ENCODE measurements at places on chromosomes 1 and 21. TPM values are rescaled to one million over a fixed set of nuclear protein-coding genes. Genes with fewer than 3 reads are reported as not detected.
A peak's percentile ranks its signal among the peaks of the same experiment; 100 is the strongest.

- no peak for DNase-seq
Observed at GRCh38 chr1:83705091-83705490, 293.8 kb downstream of the TTLL7 start.

GRCh38 chr1:29341936-29342335, 105.6 kb downstream of the PTPRU start:
- DNase-seq, result no peak

GRCh38 chr1:20187103-20187812, 940 bp upstream of the PLA2G2C start:
- DNase-seq, result no peak

DNA sequence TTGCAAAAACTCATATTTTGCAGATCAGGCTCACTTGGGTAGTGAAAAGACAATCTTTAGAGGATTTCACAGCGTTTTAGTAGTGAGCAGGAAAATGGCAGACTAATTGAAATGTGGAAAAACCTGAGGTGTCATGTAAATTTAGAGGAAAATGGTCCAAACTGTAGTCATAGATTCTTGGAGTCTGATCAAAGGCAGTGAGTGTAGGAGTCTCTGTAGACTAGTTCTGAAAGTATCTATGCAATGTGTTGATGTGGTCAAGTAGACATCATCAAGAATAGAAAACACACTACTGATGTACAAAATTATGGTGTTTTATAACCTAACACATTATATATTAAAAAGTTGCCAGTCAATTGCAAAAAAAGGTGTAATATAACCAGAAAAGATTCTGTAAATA, 143.2 kb upstream of the C1orf105 start:
- DNase-seq, result no peak

DNA sequence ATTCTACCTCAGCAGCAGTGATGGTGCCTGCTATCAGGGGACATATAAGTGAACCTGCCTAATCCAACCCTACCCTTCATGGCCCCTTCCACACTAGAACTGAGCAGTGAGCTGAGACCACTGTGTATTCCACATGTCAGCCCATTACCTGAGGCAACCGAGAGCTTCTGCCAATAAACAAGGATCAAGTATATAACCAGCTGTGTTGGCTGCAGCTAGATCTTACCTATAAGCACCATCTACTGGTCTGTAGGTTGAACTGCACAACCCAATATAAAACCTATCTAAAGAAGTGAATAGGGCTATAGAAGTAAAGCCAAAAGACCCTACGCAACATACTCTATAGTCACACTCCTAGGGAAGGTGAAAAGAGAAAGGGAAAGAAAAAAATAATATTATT, 376.9 kb downstream of the HHIPL2 start:
- DNase-seq, result no peak

- no peak for DNase-seq
Observed at GRCh38 chr1:247111259-247111699, 7.1 kb upstream of the ZNF669 start.

- DNase-seq, result no peak
Observed at GRCh38 chr1:221829327-221830015, 87.6 kb upstream of the DUSP10 start.

DNA sequence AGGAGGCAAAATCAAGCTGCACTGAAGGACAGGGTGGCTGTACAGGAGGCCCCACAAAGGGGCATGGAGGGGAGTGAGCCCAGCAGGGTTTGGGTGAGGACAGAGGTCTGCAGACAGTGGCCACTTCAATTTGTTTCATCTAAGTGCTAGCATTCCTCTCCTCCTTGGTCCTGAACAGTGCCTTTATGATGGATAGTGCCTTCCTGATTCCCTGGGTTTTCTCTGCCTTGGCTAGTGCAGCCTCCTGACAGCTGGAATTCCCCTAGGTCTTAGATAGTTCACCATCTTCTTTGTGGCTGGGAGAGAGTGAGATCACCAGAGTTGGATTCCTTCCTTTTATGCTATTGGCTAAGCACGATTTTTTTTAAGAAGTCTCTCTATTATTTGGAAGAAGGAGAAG, 3.8 kb upstream of the HPCAL4 start:
- DNase-seq, result no peak

DNA sequence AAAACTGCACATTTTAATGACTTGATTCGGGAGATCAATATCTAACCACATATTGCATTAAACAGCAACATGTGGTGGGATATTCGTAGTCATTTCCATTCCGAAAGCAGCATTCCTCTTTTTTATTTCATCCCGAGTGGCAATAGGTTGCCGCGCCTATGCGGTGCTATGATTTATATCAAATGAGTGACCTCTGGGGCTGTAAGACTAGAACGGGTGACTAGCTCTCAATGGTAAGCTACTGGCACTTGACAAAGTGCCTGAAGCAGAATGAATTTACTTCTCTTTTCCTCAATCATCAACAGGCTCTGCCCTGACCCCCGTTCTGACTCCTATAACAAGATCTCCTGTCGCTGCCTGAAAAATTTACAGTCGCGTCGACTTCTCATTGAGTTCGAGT, 162.3 kb downstream of the ZNF281 start:
- DNase-seq, result no peak

- no peak for DNase-seq
Observed at GRCh38 chr21:32803651-32804050, 32.1 kb upstream of the PAXBP1 start.

GRCh38 chr1:201566933-201567801, 28.2 kb downstream of the NAV1 start:
- DNase-seq, result no peak

DNA sequence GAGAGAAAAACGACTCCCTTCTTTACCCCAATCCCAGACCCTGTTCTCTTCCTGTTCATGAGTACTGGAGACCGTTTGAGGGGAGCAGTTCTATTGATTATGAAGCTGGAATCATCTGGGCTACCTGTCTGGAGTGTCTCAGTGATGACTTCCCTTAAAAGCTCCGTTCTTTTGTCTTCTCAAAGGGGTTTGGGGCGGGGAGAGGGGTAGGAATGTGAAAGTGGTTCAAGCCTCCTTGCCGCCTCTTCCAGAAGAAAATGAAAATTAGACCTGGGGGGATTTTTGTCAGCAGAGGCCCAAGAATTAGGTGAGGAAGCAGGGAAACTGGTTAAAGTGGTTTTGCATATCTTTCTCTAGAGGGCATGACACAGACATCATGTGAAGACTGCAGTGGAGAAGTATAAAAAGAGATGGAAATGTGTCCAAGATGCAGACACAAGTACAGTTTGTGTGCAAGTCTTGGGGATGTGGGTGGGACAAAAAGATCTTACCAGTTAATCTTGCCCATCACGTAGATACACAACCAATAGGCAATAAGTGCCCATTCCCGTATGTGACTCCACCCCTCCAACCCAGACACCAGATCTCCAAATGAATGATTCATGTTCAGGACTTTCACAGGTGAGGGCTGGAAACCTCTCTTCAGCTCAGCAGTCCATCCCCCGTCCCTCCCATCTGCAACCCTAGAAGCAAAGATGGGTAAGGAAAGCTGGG, 470 bp upstream of the MTMR11 start:
- no peak for DNase-seq

GRCh38 chr1:41547336-41547735, 62.9 kb upstream of the EDN2 start:
- DNase-seq, result peak; percentile 58

DNA sequence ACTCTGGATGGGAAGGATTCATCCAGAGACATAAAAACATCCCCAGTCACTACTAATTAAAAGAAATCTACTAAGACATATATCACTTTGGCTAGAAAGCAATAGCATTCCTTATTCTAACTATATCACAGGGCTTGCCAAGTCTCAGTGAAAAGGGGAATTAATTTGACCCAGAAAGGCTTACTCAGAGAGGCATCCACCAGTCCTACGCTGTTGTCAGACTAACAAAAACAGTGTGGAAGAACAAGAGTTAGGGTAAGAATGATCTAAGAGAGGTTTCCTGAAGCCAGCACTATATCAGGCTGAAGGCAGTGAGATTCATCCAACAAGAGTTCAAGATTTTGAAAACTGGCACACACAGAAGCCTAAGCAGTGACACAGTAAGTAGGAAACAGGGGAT, 126.1 kb downstream of the GDAP2 start:
- DNase-seq, result no peak

DNA sequence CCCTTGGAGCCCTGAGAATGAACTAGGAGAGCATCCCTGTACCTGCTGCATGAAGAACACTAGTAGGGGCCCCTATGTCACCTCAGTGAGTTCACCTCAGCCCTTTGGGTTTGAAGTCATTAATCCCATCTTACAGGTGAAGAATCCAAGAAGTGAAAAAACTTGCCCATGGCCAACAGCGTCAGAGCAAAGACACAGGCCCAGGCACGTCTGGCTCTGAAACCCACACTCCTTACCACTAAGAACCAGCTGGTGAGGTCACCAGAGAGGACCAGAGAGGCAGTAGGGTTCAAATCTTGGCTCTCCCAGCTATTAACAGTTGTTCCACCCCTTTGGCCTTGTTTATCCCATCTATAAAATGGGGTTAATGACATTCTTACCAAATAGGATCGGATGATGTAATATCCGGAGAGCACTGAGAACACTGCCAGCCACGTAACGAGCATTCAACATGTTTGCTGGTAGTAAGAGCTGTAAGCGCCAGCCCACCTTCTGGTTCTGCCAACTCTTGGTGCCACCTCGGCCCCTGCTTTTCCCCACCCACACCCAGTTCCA, 8.8 kb downstream of the MATN1 start:
- DNase-seq, result no peak

DNA sequence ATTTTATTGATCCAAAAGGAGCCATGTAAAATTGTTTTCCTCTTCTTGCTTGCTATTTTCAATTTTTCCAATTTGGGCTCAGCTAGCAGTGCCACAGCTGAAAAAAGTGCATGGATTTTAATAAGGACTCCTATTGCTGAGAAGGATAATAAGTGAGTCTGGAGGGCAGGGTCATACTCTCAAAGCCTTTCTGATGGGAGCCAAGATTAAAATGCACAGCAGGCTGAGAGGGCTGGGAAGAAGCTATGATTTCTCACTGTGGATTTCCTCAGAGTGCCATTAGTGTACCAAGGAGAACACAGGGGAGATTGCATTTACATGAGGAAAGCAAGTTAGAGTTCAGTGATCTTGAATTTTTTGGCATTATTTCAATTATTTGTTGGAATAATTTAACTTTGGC, 261.3 kb downstream of the ST6GALNAC3 start:
- no peak for DNase-seq

DNA sequence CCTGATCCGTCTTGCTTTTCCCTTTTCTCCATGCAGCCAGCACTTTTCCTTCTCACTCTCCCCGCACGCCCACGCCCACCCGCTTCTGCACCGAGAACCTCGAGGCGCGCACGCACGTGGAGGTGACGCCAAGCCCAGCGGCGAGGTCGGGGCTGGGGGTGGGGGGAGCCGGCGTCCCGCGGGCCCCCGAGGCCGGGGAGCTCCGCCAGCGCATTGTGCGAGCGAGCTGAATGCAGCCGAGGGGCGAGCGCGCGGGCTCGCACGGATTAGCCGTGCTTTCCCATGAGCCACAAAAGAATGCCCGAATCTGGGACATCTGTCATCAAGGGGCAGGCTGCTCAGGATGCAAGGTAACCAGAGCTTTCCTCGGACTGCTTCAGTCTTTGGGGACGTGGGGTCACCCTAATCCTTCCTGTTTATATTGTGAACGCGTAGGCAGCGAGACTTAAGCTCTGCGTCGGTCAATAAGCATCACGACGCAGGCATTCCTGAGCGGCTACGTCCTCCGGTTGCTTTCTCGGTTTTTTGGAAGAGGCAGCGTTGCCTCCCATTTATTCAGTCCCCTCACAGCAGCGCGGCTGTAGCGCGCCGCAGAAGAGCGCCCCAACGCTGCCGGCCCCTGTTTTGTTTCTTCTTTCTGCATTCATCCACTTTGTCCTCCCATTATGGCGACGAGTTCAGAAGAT, 67.3 kb upstream of the AKT3 start:
- peak; percentile 68 for DNase-seq

DNA sequence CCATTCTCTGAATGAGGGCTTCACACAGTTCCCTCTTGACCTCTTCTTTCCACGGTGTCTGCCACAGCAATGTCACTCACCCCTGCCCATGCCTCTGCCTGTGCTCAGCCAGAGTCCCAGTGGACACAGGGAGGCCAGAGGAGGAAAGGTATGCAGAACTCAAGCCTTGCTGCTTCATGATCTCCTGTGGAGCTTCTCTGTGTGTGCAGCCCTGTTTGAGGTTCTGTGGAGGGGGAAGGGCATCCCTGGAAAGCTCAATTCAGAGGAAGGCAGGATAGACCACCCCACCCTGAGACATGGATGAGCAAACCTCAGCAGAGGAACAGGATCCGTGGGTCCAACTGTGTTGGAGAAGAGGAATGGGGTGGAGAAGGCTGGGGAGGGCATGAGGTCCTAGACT, 2.0 kb downstream of the HCN3 start:
- DNase-seq, result no peak

GRCh38 chr1:113859478-113860175, 11.9 kb downstream of the PTPN22 start:
- no peak for DNase-seq

DNA sequence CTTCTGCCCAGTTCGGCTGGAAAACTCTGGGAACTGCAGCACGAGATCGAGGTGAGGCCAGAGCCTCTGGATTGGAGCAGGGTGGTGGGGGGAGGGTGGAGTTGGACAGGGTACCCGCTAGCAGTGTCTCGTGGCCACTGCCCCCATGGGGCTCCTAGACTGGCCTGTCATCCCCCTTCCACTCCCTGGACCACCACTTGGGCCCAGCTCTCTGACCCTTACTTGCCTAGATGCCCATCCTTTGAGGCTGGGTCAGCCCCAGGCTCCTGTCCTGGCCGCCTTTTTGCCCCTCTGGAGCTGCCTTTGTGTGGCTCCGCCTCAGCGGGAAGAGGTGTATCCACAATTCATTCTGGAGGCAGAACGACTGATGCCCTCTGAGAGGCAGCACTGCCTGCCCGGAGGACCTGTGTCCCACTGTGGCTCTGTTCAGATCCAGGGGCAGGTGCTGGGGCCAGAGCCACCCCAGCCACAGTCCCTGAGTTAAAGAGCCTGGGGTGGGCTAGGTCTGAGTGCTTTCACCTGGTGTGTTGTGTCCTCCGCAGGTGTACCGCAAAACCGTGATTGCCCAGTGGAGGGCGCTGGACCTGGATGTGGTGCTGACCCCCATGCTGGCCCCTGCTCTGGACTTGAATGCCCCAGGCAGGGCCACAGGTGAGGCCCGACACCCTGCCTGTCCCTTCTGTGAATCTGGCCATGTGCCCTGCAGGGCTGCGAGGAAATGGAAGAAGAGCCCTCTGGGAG, 17.7 kb downstream of the FAAH start:
- DNase-seq, result no peak

- DNase-seq, result no peak
Observed at GRCh38 chr1:44423591-44424537, 18.8 kb downstream of the RNF220 start.

- DNase-seq, result no peak
Observed at GRCh38 chr1:8671306-8671917, 146.0 kb downstream of the RERE start.

LCE1F gene
- total RNA-seq, result not detected

TMEM81 gene
- 3.5 TPM for total RNA-seq

SPATA1 gene
- total RNA-seq, result 3.4 TPM

NPHS2 gene
- not detected for total RNA-seq

ENTREP3 gene
- 27.8 TPM for total RNA-seq

C2CD4D gene
- 0.29 TPM for total RNA-seq

SNX7 gene
- total RNA-seq, result 14.8 TPM

CATSPERE gene
- total RNA-seq, result 1.1 TPM

FCGR3A gene
- 112 TPM for total RNA-seq

H6PD gene
- total RNA-seq, result 43.7 TPM

SLC45A3 gene
- 8.6 TPM for total RNA-seq

EXTL1 gene
- 0.49 TPM for total RNA-seq

EFNA4 gene
- total RNA-seq, result 5.3 TPM

WDR64 gene
- not detected for total RNA-seq
